K562 (cell line): ENCODE measurements at places on chromosomes 2 and 18.

GRCh38 chr2:178295115-178295514 is 100.8 kb downstream of the OSBPL6 start:
- no peak for DNase-seq

DNA sequence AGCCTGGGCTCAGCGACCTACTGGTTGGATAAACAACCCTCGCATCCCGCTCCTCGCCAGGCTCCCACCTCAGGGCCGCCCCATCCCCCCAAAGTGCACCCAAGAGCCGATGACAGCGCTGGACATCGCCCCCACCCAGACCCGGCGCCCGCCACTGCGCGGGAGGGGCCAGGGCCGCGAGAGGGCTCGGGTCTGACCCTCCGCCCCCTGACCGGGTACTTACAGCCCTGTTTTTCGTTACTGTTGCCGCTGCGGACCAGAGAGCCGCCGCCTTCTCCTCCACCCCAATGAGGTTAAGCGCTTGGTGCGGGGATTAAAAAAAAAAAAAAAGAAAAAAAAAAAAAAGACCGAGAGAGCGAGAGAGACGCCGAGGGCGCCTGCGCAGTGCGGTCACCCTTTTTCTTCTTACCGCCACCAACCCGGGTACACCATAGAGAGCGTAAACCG is at the start of gene CLASP1:
TSS of gene CLASP1 (minus strand) at position 314 of the 447 bp plus-strand sequence. CDS start 43,567 bp downstream, outside the sequence.
- DNase-seq: peak; percentile 83

GRCh38 chr2:38945911-38946310 is 56.2 kb downstream of the ARHGEF33 start:
- peak; percentile 29 for DNase-seq

DNA sequence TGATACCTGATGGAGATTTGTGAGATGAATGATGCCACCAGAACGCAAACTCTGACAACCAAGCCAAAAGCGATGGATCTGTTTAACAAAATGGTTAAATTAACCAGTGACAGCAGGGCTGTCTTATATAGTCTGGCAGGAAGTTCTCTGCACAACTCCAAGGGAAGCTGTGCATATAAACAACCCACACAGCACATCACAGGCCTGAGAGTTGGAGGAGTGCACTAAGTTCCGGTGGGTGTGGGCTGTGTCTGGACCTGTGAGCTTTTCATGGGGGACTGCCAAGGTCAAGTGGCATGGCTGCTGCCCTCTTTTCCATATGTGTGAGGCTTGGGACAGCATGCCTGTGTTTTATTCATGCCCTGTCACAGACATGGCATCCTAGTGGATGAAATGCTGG is 414.6 kb upstream of the TRIB2 start:
- DNase-seq: no peak

DNA sequence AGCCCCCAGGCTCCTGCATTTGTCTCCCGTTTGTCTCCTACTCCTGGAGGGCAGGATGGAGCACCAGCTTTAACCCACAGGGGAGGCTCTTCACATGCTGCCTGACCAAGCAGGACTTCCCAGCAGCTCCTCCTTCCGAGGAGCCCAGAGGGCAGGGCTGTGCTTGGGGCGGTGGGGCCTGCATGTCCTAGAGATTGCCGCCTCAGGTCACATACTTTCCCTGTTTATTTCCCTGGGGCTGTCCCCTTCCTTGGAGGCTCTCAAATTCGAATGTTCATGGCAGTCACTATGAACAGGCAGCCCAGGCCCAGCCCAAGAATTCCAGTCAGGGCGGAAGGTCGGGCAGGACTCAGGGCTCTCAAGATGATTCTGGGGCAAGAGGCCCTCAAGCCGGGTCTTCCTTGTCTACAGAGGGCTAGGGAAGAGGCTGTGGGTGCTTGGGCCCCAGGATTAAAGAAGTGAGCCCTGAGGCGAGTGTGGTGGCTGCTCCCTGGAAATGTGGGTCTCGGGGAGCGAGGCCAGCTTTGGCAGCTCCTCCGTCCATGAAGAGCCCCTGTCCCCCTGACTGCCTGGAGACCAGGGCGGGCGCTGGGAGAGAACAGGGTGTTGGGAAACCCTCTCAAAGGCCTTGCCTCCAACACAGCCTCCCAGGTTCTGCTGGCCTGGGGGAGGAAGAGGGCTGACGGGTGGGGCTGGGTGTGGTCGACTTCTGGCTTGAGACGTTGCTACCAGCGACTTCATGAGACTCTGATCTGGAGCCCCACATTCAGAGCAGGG is 48.9 kb upstream of the HPCAL1 start:
- peak; percentile 80 for DNase-seq

DNA sequence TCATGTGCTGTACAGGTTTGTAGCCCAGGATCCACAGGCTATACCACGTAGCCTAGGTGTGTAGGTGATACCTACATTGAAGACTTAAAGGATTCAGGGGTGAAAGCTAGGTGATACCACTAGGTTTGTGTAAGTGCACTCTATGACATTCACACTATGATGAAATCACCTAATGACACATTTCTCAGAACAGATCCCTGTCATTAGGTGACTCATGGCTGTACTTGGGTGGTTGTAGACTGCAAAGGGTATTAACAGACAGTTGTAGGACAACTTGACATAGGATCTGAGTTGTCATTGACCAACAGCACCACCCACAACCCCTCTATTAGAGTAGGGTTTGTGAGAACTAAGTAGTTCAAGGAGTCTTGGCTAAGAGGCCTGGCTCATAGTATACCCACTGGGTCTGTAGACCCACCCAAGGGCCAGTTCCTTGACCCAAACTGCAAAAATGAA is 27.7 kb upstream of the SMCHD1 start:
- no peak for DNase-seq

GRCh38 chr2:189091253-189091652 is 88.3 kb downstream of the COL5A2 start:
- no peak for DNase-seq

- no peak for DNase-seq
Measured at GRCh38 chr18:56448751-56449150, 189.6 kb downstream of the TXNL1 start.

DNA sequence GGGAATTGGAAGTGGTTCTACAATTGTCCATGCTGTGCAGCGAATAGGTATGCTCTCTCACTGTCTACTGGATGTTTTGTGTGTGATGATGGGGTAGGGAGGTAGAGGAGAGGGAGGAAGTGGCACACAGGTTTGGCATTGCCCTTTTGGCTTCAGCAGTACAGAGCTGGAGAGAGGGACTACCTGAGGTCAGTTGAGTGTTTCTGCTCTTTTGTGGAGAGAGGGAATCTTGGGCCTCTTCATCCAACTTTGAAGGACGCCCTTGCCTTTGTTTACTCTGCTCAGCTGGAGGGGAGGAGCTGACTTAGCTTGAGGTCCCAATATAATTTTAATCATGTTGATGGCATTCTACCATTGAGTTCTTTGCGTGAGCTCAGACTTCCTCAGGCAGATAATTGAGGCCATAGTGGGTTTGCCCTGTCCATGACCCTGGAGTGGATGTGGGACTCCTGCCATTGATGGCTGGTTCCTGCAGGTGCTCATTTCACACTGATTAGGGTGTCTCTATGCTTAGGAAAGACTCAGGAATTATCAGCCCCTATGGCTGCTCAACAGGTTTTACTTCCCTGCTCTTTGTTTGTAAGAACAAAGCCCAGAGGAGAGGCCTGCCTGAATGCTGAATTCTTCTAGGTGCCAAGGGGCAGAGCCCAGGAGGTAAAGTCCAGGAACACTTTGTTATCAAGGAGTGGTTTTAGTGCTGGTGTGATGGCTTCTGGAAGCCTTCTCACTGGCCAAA is 7.2 kb downstream of the RPIA start:
- no peak for DNase-seq

DNA sequence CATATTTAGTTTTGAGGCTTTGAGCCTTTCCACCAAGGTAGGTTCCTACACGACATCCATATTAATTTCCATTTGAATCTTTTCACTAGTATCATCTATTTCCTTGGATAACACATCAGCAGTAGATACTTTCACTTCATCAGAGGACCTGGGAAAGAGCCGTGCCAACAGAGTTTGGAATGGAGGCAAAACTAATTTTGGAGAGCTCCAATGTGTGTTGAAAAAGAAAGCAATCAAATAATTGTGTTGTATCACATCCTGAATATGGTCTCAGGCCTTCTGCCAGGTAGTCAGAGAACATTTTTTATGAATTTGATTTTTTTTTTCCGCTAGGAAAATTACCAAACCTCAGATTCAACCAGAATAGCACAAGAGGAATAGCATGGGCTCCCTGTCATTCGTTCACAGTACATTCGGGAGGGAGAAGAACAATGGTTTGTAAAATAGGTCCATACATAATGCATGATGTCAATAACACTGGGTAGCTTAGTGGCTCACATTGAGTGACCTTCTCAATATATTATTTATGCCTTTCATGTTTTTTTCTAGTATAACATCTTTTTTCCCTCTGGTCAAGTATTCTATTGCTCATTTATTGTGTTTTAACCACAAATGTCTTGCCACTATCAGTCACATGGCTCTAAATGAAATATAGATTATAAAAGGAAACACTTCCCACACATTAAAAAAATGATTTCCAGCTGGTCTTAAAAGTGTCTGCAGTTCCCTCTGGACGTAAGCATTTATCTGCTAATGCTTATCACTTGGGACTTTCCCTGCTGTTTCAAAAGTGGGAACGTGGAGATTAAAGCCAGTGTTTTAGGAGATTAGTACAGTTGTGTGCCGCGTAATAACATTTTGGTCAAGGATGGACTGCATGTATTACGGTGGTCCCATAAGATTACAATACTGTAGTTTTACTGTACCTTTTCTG is 68.6 kb upstream of the RAPH1 start:
- no peak for DNase-seq

GRCh38 chr2:73426176-73426575 is 40.5 kb downstream of the ALMS1 start:
- DNase-seq: no peak

DNA sequence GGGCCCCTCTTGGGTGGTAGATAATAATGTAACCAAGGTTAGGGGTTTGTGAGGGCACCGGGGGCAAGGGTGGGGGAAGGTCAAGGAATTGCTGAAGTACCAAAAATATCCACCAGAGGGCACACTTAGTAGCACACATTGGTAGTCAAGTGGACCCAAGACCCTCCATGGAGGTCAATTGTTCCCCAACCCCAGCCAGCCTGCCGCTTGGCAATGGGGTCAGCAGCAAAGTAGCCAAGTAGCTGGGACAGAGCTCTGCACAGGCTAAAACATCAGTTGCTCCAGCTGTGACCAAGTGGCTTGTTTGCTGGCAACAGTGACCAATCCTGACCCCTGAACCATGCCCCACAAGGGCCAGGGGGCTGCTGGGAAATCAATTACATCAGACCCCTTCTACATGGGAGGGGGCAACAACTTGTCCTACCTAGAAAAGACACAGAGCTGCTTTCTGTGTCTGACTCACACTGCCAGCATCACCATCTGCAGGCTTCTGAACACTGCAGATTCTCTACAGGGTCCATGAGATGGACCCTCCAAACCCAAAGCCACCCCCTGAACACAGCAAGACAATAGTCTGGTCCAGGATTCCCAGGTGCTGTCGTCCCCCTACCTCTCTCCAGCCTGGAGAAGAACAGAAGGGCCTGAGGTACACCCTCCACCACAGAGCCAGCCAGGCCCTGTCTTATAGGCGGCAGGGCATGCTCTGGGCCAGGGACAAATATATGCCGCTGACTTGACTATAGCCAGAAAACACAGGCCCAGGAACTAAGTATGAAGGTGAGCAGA is 76.0 kb downstream of the EMX1 start:
- peak; percentile 73 for DNase-seq

DNA sequence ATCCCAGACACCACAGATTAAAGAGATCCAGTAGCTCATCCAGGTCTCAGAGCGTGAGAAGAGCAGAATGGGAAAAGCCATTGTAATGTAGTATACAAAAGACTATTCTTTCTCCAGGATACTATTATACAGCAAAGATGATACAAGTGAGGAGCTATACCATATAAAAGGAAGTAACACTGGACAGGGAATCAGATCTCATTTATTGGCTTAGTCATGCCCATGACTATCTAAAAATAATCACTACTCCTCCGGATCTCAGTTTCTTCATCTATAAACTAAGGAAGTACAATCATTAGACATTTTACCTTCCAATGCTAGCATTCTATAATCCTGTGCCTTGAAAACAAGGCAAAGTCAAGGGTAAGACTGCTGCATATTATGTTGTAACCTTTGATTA is 19.4 kb downstream of the KRCC1 start:
- no peak for DNase-seq

- DNase-seq: no peak
Measured at GRCh38 chr2:150020221-150020620, 432.6 kb upstream of the MMADHC start.

GRCh38 chr2:215727507-215728503 is 285.5 kb downstream of the MREG start:
- no peak for DNase-seq

- DNase-seq: no peak
Measured at GRCh38 chr2:174624895-174625430, 27.4 kb upstream of the WIPF1 start.
